Activated T-helper 1 cell treated with anti-CD3 and anti-CD28 coated beads, Interleukin-2, amount 50 U/mL, for 16 hours (primary cell): ENCODE measurements at places on chromosomes 12 and 14.

DNA sequence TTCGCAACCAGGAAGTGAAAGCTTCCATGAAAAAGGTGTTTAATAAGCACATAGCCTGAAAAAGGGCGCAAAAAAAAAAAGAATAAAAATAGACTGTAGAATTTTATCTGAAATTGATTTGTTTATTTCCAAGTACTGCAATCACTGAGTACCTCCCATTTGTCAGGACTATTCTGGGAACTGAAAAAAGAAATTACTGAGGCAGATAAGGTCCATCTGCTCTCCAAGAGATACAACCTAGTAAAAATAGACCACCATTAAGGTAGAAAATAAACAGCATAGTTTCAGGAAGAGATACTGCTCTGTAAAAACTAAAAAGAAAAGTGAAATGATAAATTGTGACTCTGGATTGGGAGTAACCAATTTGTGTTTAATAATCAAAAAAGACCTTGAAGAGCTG, 24.7 kb downstream of the OR4N2 start:
- DNase-seq, result no peak

- DNase-seq, result no peak
Measured at GRCh38 chr12:92408072-92408900, 262.6 kb upstream of the BTG1 start.

- no peak for DNase-seq
Measured at GRCh38 chr12:124411281-124411878, 116.5 kb downstream of the RFLNA start.

DNA sequence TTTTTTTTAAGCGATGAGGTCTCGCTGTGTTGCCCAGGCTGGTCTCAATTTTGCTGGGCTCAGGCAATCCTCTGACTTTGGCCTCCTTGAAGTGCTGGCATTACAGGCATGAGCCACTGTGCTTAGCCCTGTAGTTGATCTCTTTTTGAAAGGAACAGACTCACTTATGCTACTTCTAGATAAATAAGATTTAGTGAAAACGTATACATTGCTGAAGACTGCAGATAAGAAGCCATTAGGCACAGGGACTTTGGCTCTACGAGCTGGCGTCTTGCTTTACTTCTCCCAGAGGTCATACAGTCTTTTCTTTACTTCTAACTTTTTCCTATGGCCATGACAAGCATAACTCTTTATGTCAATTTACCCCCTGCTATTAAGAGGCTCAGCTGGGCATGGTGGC, 9.4 kb downstream of the PTGR2 start:
- no peak for DNase-seq

DNA sequence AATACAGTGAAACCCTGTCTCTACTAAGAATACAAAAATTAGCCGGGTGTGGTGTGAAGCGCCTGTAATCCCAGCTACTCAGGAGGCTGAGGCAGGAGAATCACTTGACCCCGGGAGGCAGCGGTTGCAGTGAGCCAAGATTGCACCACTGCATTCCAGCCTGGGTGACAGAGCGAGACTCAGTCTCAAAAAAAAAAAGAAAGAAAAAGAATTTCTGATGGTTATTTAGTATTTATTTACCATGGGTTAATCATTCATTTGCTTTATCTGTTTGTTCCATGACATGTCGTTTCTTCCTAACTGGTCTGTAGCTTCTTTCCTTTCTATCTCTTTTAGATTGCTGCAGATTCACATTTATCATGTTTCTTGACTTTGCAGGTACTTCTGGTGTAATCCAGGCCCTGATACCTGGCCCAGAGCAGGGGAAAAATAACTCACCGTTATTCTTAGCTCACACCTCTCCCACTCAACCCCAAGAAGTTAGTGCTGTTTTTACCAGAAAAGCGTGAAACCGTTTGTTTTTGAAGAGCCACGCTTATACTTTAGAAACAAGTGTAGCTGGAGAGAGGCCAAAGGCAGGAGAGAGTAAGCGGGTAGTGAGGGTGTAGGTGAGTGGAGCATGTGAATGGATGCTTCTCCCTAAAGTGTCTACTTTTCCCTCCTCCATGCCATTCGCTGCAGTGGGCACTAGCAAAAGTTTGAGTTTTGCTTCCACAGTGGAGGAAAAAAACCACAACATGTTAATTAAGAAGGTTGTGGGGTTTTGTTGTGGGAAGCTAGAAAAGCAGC, 45.4 kb downstream of the SRGAP1 start:
- DNase-seq, result no peak

- DNase-seq, result no peak
Measured at GRCh38 chr12:40209886-40210285, 14.9 kb upstream of the LRRK2 start.

- DNase-seq, result no peak
Measured at GRCh38 chr12:122880668-122881067, 15.3 kb downstream of the VPS37B start.

DNA sequence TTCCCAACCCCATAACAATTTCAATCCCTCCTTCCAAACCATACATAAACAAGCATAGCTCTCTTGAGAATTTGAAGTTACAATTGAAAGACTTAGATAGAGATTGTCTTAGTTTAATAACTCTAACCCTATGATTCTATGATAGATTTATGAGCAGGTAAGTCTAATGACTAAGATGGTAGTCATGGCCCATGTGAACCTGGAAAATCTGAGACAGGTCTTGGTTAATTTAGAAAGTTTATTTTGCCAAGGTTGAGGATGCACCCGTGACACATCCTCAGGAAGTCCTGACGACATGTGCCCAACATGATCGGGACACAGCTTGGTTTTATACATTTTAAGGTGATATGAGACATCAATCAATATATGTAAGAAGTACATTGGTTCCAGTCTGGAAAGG, 248.8 kb downstream of the KCNH5 start:
- no peak for DNase-seq

GRCh38 chr14:101022121-101022520, 118.6 kb upstream of the RTL1 start:
- DNase-seq, result no peak
